ENCODE measurements at places on chromosomes 12 and 14.

- no peak for DNase-seq
Observed at GRCh38 chr12:3122841-3123678, 45.9 kb downstream of the TSPAN9 start.

DNA sequence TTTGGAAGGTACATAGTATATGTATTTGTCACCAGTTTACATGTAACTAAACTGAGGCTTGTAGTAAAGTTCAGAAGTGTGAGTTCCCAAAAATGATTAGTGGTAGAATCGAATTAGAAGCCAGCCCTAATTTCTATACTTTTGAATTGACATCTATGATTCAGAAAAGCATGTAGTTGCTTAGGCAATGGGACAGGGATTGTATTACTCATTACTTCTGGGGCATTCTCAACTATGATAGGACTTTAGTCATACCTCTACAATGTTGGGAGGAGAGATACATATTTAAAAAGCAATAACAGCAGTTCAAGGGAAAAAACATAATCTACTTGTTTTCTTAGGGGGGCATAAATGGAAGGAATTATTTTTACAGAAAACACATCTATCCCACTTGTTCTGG, 277.9 kb upstream of the E2F7 start:
- no peak for DNase-seq

- DNase-seq: no peak
Observed at GRCh38 chr12:114703060-114703493, 19.1 kb upstream of the TBX3 start.

DNA sequence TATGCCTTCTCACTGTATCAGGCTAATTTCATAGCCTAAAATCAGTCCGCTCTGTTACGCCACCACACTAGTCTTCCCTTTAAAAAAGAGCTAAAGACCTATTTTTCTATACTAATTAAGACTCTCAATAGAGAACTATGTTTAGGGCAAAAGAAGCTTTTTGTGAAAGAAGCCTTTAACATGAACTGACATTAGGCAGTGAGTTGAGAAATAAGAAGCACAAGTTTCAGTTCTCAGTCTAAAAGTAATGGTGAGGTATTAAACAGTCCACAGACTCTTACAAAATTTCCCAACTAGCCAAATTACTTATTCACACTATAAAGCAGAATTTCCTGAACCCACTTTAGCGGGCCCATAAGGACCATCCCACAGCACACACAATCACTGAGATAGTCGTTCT, 93.7 kb downstream of the SOX5 start:
- DNase-seq: no peak

- no peak for DNase-seq
Observed at GRCh38 chr14:24705840-24706239, 71.8 kb upstream of the GZMB start.

GRCh38 chr12:40474630-40475029, 217.6 kb upstream of the CNTN1 start:
- DNase-seq: no peak

- DNase-seq: no peak
Observed at GRCh38 chr14:71687166-71687831, 244.9 kb upstream of the RGS6 start.

- no peak for DNase-seq
Observed at GRCh38 chr12:112322441-112322840, 59.8 kb downstream of the HECTD4 start.

DNA sequence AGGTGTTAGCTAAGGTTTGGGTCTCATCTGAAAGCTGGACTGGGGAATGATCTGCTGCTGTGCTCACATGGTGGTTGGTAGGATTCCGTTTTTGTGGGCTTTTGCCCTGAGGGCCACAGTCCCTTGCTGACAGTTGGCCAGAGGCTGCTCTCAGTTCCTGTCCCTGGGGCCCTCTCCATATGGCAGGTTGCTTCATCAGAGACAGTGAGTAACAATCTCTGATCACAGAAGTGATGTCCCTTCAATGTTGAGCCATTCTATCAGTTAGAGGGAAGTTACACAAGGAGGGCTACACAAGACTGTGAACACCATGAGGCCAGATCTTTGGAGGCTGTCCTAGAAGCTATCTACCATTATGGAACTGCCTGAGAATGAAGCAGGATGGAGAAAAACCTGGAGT, 137.2 kb downstream of the AACS start:
- no peak for DNase-seq

Data from CD4-positive, alpha-beta T cell treated with Interleukin-6 for 4 hours (primary cell).